Liver (tissue), 10 donors: ENCODE measurements at places on chromosomes 1 and 21. TPM values are rescaled to one million over a fixed set of nuclear protein-coding genes. Genes with fewer than 3 reads are reported as not detected.

DNA sequence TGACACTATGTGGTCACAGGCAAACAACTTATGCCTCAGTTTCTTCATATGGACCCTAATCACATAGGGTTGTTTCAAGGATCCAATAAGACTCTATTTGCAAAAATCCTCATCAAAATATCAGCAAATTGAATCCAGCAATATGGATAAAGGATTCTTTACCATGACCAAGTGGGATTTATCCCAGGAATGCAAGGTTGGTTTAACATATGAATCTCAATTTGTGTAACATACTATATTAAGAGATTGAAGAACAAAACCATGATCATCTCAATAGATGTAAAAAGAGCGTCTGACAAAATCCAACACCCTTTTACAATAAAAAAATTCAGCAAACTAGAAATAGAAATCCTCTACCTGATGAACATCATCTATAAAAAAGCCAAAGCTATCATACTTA, 23.9 kb downstream of the ARHGEF11 start:
- DNase-seq, result no peak
- no peak overlapping the region for H3K27ac ChIP-seq
- no peak overlapping the region for H3K4me3 ChIP-seq
- no peaks in the 10 kb centered on the region for H3K36me3 ChIP-seq
- no peaks in the 10 kb centered on the region for H3K27me3 ChIP-seq
- peaks cover 4% of the 10 kb centered on the region for H3K4me1 ChIP-seq

Gene KCNA3
- total RNA-seq, result 2.2 TPM

DNA sequence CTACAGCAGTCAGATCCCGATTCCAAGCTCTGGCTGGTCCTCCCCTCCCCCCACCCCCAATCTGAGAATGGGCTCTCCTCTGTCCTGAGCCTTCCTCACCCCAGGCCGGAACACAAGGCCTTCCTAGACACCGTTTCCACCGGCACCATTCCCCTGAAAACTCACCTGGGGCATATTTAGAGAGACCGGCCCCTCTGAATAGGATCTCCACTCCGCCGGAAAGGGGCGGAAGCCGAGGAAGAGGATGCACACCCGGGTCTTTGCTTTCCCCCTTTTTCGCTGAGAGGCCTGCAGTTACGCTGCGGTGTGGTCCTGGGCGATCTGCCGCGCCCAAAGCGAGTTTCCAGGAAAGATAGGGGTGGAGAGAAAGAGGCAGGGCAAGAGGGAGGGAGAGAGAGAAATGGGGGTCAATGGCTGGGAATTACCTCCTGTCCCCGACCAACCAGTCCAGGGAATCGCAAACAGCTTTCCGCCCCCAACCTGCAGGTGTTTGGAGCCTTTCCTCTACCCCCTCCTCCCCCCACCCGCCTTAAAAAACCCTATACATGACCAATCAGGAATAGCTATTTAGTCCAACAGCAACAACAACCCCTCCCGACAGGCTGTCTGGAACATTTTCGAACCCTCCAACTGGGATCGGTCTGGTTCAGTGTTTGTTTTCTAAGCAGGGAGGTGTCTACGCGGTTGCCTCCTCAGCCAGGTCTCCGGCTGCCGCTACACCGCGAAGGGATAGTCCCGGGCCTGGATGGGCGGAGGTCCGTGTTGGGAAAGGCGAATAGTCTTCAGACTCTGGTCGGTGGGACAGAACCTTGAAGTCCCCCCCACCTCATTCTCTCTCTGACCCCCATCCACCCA, 2.8 kb downstream of the TAL1 start:
- peaks cover 9% of the 10 kb centered on the region for H3K4me1 ChIP-seq
- peaks cover 21% of the 10 kb centered on the region for H3K27me3 ChIP-seq
- peak overlapping the region; percentile 48 for H3K27ac ChIP-seq
- no peaks in the 10 kb centered on the region for H3K36me3 ChIP-seq
- peak; percentile 80 for DNase-seq

Gene NBPF4
- total RNA-seq, result 0.09 TPM

Gene AGL
- 16.9 TPM for total RNA-seq

DNA sequence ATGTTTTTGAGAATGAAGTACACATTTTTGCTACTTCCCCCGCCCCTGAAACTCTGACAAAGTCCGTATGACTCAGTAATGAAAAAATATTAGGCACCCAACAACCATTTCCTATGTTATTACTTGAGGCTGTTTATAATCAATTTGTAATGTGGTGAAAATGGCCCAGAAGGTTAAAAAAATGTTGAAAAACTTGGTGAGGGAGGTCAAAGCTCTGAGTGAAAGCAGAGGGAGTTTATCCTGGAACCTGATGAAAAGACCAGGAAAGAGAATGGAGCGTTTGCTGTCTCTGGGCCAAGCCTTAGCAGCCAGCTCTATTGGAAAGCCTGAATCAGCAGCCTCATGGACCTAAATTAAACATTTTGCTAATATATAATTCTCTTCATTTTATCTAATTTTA, 367.7 kb upstream of the NEGR1 start:
- H3K36me3 ChIP-seq, result no peaks in the 10 kb centered on the region
- H3K4me1 ChIP-seq, result no peaks in the 10 kb centered on the region
- H3K27me3 ChIP-seq, result no peaks in the 10 kb centered on the region
- DNase-seq, result no peak
- no peak overlapping the region for H3K4me3 ChIP-seq

DNA sequence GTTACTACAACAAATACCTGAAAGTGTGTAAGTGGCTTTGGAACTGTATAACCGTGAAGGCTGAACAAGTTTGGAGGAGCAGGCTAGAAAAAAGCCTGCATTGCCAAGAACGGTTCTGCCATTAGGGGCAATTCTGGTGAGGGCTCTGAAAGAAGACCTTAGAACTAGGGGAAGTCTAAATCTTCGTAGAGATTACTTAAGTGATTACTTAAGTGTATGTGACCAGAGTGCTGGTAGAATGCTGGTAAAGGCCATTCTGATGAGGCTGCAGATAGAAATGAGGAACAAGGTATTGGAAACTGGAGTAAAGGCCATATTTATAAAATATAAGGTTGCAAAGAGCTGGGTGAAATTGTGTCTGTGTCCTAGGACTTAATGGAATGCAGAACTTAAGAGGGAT, 158.0 kb downstream of the CLIC6 start:
- no peaks in the 10 kb centered on the region for H3K4me1 ChIP-seq
- no peak overlapping the region for H3K4me3 ChIP-seq
- no peak overlapping the region for H3K27ac ChIP-seq
- peak; percentile 8 for DNase-seq
- H3K27me3 ChIP-seq, result no peaks in the 10 kb centered on the region
- no peaks in the 10 kb centered on the region for H3K36me3 ChIP-seq

Gene RAB42
- 1.1 TPM for total RNA-seq

Gene RSPO1
- total RNA-seq, result 0.14 TPM

Gene CASQ2
- 1.1 TPM for total RNA-seq

- H3K36me3 ChIP-seq, result peaks cover 19% of the 10 kb centered on the region
- H3K27me3 ChIP-seq, result no peaks in the 10 kb centered on the region
- DNase-seq, result no peak
- H3K4me1 ChIP-seq, result no peaks in the 10 kb centered on the region
- H3K4me3 ChIP-seq, result no peak overlapping the region
Measured at GRCh38 chr1:46558141-46558963, 6.9 kb upstream of the KNCN start.

DNA sequence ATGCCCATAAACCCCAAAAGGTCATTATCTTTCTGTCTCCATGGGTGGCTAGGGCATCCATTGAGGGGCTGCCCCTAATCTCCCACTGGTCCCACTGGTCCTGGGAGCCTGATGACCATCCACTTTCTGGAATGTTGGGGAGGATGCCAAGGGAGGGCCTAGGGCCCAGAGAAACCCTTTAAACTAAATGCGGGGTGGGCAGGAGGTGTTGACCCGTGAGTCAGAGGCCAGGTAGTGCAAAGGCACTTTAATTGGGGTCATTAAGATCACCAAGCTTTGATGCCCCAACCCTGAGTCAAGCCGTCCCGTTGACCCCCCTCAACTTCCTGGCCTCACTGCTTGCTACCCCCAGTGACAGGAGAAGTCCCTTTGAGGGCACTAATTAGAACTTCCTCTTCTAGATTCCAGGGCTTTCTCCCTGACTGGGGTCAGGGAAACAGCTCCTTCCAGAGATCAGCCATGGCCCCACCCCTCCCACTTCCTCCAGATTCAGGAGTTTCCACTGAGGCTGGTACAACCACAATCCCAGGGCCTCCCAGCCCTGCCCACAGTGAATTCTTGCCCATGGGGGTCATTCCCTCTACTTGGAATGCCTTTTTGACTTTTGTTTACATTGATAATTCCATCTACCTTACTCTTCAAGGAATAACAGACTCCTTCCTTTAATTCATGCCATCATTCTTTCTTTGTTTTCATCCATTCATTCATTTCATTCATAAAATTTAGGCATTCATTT, 15.5 kb upstream of the SERINC2 start:
- no peak overlapping the region for H3K4me3 ChIP-seq
- DNase-seq, result no peak
- no peak overlapping the region for H3K27ac ChIP-seq
- no peaks in the 10 kb centered on the region for H3K27me3 ChIP-seq
- no peaks in the 10 kb centered on the region for H3K4me1 ChIP-seq
- H3K36me3 ChIP-seq, result no peaks in the 10 kb centered on the region

Gene TENT5C
- 4.3 TPM for total RNA-seq

DNA sequence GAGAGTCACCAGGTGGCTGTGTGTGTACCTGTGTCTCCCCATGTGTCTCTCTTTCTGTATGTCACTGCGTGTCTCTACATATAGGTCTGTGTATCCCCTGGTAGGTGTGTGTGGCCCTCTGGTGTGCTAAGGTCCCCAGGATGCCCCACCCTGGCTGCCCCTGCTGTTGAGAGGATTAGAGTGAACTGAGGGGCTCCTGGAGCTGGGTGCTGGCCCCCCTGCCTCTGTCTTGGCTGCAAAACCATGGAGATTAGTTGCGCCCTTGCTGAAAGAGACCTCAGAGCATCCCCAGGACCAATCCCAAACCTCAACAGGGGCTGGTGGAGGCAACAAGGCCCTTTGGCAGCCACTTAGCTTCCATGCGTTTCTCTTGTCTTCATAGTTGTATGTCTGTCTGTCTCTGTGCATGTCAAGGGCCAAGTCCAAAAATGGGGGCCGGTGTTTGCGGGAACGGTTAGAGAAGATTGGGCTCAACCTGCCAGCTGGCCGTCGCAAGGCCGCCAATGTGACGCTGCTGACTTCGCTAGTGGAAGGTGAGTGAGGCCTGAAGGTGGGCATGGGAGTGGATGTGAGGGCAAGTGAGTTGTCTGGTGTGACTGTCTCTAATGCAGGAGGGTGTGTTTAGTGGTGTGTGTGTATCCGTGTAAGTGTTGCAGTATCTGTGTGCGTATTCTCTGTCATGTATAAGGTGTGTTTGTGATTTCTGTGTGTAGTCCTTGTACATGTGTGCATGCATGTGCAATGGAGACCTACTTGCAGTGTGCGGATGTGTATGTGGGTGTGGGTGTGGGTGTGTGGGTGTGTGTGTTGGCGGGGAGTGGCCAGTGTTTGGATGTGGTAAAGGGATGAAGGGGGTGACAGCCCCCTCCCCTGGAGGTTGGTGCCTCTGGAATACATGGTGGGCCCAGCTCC, 16.7 kb downstream of the TFAP2E start:
- DNase-seq, result no peak
- H3K4me1 ChIP-seq, result no peaks in the 10 kb centered on the region
- no peak overlapping the region for H3K4me3 ChIP-seq
- H3K27ac ChIP-seq, result no peak overlapping the region
- no peaks in the 10 kb centered on the region for H3K36me3 ChIP-seq

DNA sequence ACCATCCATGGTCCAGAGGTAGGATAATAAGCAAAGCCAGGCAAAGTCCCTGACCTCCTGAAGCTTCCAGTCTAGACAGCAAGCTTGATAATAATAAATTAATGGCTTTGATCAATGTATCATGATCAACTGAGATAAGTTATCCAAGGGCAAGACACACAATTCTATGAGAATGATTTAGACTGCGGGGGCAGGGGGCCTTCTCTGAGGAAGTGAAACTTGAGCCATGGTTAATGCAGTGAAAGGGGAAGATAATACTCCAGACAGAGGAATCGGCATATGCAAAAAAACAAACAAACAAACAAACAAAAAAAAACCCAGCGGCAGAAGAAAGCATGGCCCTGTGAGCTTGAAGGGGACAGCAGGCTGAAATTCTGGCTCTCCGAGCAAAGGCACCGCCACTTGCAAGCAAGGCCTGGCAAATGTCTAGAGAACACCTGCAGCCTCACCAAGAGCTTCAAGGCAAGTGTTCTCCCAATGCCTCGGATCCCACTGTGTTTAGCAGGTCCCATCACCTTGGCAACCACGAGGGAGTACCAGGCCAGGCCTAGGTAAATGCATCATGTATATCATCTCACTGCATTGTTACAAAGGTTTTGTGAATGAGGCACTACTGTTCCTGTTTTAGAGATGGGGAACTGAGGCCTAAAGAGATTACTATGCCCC, 24.9 kb downstream of the CSMD2 start:
- H3K27ac ChIP-seq, result no peak overlapping the region
- no peaks in the 10 kb centered on the region for H3K27me3 ChIP-seq
- H3K36me3 ChIP-seq, result no peaks in the 10 kb centered on the region

DNA sequence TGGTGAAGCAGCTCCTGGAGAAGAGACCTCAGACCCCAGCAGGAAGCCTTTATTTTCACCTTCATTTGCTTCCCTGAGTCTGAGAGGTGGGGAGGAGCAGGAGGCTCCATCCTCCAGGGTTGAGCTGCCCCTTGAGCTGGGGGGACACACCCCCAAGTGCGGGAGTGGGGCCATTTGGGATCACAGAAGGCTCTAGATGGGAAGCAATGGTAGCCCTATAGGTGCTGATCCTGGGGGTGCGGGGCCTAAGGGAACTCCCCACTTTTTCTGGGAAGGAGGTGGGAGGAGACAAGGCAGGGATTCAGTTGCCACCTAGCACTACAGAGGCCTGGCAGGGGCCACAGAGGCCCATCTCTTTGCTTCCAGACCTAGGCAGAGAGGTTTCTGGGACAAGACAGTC, 247.9 kb upstream of the CSF3R start:
- H3K27me3 ChIP-seq, result peaks cover 8% of the 10 kb centered on the region
- DNase-seq, result no peak
- no peak overlapping the region for H3K27ac ChIP-seq
- H3K4me1 ChIP-seq, result no peaks in the 10 kb centered on the region

Gene LCE2B
- total RNA-seq, result not detected

DNA sequence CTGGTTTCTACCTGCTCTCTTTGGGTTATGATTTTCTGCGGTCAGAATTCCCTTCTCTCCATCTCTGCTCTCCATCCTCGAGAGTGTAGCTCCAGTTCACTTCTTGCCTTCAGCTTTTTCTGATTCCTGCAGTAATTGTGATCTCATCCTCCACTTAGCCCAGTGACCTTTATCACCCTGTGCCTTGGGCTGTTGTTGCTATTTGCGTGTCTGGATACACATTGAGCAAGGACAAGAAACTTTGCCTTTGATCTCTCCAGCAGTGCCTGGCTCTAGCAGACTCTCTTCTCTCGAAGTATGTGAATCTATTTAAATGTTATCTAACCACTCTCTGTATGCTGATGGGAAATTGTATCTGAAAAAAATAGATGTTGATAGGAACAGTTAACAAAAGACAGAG, 76.4 kb upstream of the MARK1 start:
- no peak overlapping the region for H3K4me3 ChIP-seq
- H3K4me1 ChIP-seq, result no peaks in the 10 kb centered on the region
- no peaks in the 10 kb centered on the region for H3K27me3 ChIP-seq
- DNase-seq, result no peak
- H3K36me3 ChIP-seq, result no peaks in the 10 kb centered on the region
